ENCODE measurements at places on chromosomes 3 and 15. TPM values are rescaled to one million over a fixed set of nuclear protein-coding genes. Genes with fewer than 3 reads are reported as not detected.

- H3K36me3 ChIP-seq: no peaks in the 10 kb centered on the region
- DNase-seq: no peak
- no peak overlapping the region for H3K4me3 ChIP-seq
- H3K27me3 ChIP-seq: peaks cover 9% of the 10 kb centered on the region
- H3K4me1 ChIP-seq: no peaks in the 10 kb centered on the region
These were observed 164.0 kb upstream of the NR2F2 start for GRCh38 chr15:96166223-96167200.

- no peak overlapping the region for H3K4me3 ChIP-seq
- DNase-seq: no peak
- H3K4me1 ChIP-seq: peaks cover 3% of the 10 kb centered on the region
- no peak overlapping the region for H3K27ac ChIP-seq
These were observed 12.0 kb downstream of the FSTL1 start for GRCh38 chr3:120438665-120439370.

GRCh38 chr3:145448436-145448835 lies 712.5 kb downstream of the PLOD2 start:
- no peaks in the 10 kb centered on the region for H3K27me3 ChIP-seq
- H3K4me3 ChIP-seq: no peak overlapping the region
- no peaks in the 10 kb centered on the region for H3K36me3 ChIP-seq
- no peak for DNase-seq

The APPL1 gene
- 22.3 TPM for total RNA-seq

- peaks cover 53% of the 10 kb centered on the region for H3K27me3 ChIP-seq
- no peak for DNase-seq
- no peak overlapping the region for H3K27ac ChIP-seq
- no peak overlapping the region for H3K4me3 ChIP-seq
- no peaks in the 10 kb centered on the region for H3K36me3 ChIP-seq
- no peaks in the 10 kb centered on the region for H3K4me1 ChIP-seq
These were observed 197.5 kb upstream of the NR2E3 start for GRCh38 chr15:71612869-71613268.

DNA sequence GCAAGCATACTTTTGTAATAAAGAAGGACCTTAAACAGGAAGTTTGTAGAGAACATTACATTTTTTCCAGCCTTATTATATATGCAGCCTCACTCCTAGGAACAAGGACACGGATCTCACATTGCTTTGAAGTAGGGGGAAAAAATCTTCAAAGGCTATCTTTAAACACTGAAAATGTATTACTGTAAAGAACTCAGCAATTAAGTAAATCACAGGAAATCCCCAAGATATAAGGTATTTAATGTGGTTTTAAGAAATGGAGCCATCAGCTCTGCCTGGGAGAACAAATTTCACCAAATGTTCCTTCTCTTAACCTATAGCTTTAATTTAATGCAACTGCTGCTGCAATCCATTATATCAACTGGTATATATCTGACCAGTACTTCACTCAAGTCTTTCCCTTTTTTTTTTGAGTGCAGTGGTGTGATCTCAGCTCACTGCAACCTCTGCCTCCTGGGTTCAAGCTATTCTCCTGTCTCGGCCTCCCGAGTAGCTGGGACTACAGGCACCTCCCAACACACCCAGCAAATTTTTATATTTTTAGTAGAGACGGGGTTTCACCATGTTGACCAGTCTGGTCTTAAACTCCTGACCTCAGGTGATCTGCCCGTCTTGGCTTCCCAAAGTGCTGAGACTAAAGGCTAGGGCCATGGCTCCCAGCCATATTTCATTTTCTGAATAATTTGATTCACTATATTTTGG lies 2.8 kb downstream of the BTLA start:
- no peak for DNase-seq
- H3K4me3 ChIP-seq: peak overlapping the region; percentile 85
- peaks cover 7% of the 10 kb centered on the region for H3K36me3 ChIP-seq
- H3K27ac ChIP-seq: peak overlapping the region; percentile 98

DNA sequence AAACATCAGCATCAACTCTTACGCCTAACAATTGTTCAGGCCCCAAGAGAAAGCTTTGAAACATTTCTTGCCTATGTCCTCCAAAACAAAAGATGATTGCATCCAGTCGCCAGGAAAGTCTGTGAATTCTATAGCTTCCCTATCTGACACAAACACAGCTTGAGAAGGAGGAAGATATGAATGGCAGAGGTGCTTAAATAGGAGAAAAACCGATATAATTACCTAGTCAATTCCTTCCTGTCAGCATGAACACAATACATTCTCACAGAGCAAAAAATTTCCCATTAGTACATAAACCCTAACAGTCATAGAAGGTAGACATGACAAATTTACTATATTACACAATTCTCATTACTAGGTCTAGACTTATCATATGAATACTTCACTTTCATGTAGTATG lies 326.5 kb downstream of the CGGBP1 start:
- H3K4me1 ChIP-seq: no peaks in the 10 kb centered on the region
- no peak for DNase-seq
- peaks cover 5% of the 10 kb centered on the region for H3K27me3 ChIP-seq
- H3K4me3 ChIP-seq: no peak overlapping the region
- no peak overlapping the region for H3K27ac ChIP-seq

GRCh38 chr15:57504599-57504940 lies 87.1 kb upstream of the MYZAP start:
- peaks cover 3% of the 10 kb centered on the region for H3K4me1 ChIP-seq
- no peak overlapping the region for H3K27ac ChIP-seq

The SEC61A1 gene
- 162 TPM for total RNA-seq

DNA sequence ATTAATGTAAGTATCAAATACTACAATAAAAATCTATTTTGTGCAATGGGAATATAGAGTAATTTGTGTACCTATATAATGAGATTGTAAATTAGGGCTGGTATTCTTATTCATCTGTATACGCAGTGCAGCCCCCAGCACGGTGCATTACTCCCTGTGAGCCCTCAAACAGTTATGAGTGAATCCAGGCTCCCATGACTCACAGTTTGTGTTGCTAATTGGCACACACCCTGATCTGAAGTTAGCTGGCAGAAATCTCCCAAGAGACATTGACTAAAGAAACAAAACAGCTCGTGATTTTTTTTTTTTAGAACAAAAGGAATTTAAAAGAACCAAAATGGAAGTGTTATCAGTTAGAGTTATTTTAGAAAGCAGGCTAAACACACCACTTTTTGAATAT lies 15.7 kb downstream of the GK5 start:
- H3K27me3 ChIP-seq: no peaks in the 10 kb centered on the region
- DNase-seq: no peak
- H3K27ac ChIP-seq: no peak overlapping the region
- peaks cover 12% of the 10 kb centered on the region for H3K36me3 ChIP-seq
- H3K4me1 ChIP-seq: peaks cover 6% of the 10 kb centered on the region

GRCh38 chr15:28990390-28990789 lies 104.6 kb downstream of the APBA2 start:
- H3K4me1 ChIP-seq: peaks cover 32% of the 10 kb centered on the region
- no peak overlapping the region for H3K27ac ChIP-seq
- H3K4me3 ChIP-seq: no peak overlapping the region
- no peak for DNase-seq

DNA sequence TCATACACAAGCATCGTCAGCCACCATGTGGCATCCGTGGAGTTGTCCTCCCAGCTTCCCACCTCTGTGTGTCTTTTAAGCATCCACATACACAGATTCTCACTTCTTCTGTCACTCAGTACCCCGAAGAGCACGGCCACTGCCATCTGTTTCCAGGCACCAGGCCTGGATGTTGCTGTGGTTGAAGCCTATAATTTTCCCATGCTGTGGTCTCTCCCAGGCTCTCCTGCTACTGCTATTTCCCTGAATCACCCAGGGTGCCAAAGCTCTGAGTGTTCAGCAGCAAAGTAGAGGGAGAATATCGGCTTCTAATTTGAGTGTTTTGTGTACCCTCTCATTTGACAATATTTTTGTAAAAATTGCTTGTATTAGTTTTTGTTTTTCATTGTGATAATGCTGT lies 265.7 kb downstream of the DIPK2A start:
- no peak for DNase-seq
- H3K27me3 ChIP-seq: peaks cover 12% of the 10 kb centered on the region
- H3K27ac ChIP-seq: no peak overlapping the region
- no peaks in the 10 kb centered on the region for H3K4me1 ChIP-seq
- no peak overlapping the region for H3K4me3 ChIP-seq

GRCh38 chr3:71369701-71370391 lies 213.7 kb downstream of the FOXP1 start:
- no peak overlapping the region for H3K4me3 ChIP-seq
- no peak for DNase-seq
- H3K4me1 ChIP-seq: peaks cover 26% of the 10 kb centered on the region
- no peak overlapping the region for H3K27ac ChIP-seq
- H3K27me3 ChIP-seq: no peaks in the 10 kb centered on the region
- peaks cover 6% of the 10 kb centered on the region for H3K36me3 ChIP-seq

- no peaks in the 10 kb centered on the region for H3K27me3 ChIP-seq
- peaks cover 3% of the 10 kb centered on the region for H3K36me3 ChIP-seq
- H3K4me1 ChIP-seq: no peaks in the 10 kb centered on the region
- no peak for DNase-seq
These were observed 214.4 kb upstream of the CBLB start for GRCh38 chr3:106083207-106083606.

DNA sequence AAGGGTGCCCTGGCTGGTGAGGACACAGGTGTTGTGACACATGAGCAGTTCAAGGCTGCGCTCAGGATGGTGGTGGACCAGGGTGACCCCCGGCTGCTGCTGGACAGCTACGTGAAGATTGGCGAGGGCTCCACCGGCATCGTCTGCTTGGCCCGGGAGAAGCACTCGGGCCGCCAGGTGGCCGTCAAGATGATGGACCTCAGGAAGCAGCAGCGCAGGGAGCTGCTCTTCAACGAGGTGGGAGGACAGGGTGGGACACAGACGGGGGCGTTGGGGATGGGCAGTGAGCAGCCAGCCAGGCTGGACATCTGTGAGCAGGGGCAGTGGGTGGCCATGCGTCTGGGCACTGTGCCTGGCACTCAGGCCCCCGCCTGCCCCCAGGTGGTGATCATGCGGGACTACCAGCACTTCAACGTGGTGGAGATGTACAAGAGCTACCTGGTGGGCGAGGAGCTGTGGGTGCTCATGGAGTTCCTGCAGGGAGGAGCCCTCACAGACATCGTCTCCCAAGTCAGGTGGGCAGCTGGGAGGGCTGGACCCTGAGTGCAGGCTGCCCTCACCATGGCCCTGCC lies 10.3 kb downstream of the ANKRD63 start:
- H3K27ac ChIP-seq: no peak overlapping the region
- peaks cover 4% of the 10 kb centered on the region for H3K4me1 ChIP-seq

The PSTPIP1 gene
- 115 TPM for total RNA-seq

GRCh38 chr3:16369276-16369675 lies 104.3 kb downstream of the OXNAD1 start:
- DNase-seq: no peak
- no peak overlapping the region for H3K4me3 ChIP-seq
- H3K36me3 ChIP-seq: peaks cover 2% of the 10 kb centered on the region
- H3K4me1 ChIP-seq: peaks cover 32% of the 10 kb centered on the region
- no peak overlapping the region for H3K27ac ChIP-seq

DNA sequence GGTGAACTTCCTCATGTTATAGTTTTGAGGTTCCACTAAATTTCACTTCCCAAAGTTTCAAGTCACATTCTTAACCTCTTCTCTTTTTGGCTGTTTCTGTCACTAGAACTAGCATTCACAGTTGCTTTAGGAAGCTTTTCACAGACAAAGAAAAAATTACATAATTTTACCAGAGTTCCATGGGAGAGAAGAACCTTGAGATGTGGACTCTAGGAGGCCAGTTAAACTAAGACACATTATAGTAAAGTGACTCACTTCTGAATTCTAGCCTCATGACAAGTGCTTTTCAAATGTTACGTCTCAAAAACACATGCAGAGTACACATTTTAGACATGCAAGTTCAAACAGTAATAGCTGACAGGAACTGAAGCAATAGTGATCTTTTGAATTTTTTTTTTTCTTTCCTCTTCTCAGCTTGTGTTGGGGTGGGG lies 39.9 kb upstream of the LRTM1 start:
- DNase-seq: no peak
- no peaks in the 10 kb centered on the region for H3K36me3 ChIP-seq
- H3K4me3 ChIP-seq: no peak overlapping the region
- no peaks in the 10 kb centered on the region for H3K4me1 ChIP-seq

The SLC24A5 gene
- not detected for total RNA-seq

DNA sequence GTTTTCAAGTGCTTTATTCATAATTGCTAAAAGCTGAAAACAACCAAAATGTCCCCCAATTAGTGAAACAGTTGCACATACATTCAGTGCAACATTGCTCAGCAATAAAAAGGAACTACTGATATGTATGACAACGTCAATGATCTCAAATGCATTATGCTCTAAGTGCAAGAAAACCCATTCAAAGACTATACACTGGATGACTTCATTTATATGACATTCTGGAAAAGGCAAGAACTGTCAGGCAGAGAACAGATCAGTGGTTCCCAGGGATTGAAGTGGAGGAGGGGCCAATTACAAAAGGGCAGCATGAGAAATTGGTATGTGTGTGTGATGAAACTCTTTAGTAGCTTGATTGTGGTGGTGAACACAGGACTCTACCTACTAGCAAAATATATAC lies 585.6 kb downstream of the TBL1XR1 start:
- no peak overlapping the region for H3K27ac ChIP-seq
- DNase-seq: no peak
- no peaks in the 10 kb centered on the region for H3K4me1 ChIP-seq
- H3K4me3 ChIP-seq: no peak overlapping the region

The SACM1L gene
- total RNA-seq: 61.0 TPM

The GOLGA8R gene
- 2.2 TPM for total RNA-seq

- no peaks in the 10 kb centered on the region for H3K27me3 ChIP-seq
- H3K4me3 ChIP-seq: no peak overlapping the region
- H3K27ac ChIP-seq: peak overlapping the region; percentile 81
- peaks cover 8% of the 10 kb centered on the region for H3K36me3 ChIP-seq
- peaks cover 15% of the 10 kb centered on the region for H3K4me1 ChIP-seq
These were observed 195.9 kb upstream of the ICE2 start for GRCh38 chr15:60674704-60675395.

DNA sequence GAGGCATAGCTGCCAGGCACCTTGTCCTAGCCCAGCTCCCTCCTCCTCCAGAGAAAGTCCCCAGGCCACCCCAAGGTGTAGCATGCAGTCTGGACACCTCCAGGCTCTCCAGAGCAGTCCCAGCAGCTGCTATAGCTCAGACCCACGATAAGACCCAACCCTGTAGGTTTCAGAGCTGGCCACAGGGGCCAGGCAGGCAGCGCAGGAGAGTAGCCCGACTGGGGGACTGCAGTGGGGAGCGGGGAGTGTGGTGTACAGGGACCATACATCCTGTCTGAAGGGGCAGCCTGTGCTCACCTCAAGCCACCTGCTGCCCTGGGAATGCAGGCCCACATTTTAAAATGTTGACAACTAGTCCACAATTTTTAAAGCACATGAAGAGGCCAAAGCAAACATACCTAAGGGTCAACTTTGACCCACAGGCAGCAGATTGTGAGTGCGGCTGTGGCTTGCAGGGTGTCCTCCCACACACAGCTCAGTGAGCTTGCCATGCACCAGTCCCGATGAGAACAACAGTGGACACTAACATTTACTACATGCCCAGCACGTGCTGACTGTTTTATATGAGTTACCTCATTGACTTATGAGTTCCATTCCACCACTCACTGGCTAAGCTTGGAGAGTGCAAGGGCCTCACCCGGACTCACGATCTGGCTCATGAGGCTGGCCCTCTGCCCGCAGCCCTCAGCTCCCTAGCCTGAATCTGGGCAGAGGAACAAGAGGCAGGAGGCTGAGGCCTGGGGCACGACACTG lies 81.4 kb downstream of the DNAJB8 start:
- no peak overlapping the region for H3K4me3 ChIP-seq
- H3K36me3 ChIP-seq: peaks cover 4% of the 10 kb centered on the region
- DNase-seq: no peak
- peaks cover 14% of the 10 kb centered on the region for H3K4me1 ChIP-seq
- H3K27ac ChIP-seq: no peak overlapping the region
